ENCODE measurements at places on chromosomes 3 and 15. TPM values are rescaled to one million over a fixed set of nuclear protein-coding genes. Genes with fewer than 3 reads are reported as not detected.

The ARL14 gene
- not detected for total RNA-seq

The TMIE gene
- total RNA-seq: not detected

The MKRN2OS gene
- not detected for total RNA-seq

- DNase-seq: no peak
Measured at GRCh38 chr3:184597829-184598573, 36.4 kb downstream of the EPHB3 start.

GRCh38 chr3:186583831-186584230 lies 13.3 kb downstream of the DNAJB11 start:
- DNase-seq: no peak

The RHCG gene
- total RNA-seq: not detected

The FBXO40 gene
- total RNA-seq: not detected

The NUP210 gene
- total RNA-seq: 4.0 TPM

DNA sequence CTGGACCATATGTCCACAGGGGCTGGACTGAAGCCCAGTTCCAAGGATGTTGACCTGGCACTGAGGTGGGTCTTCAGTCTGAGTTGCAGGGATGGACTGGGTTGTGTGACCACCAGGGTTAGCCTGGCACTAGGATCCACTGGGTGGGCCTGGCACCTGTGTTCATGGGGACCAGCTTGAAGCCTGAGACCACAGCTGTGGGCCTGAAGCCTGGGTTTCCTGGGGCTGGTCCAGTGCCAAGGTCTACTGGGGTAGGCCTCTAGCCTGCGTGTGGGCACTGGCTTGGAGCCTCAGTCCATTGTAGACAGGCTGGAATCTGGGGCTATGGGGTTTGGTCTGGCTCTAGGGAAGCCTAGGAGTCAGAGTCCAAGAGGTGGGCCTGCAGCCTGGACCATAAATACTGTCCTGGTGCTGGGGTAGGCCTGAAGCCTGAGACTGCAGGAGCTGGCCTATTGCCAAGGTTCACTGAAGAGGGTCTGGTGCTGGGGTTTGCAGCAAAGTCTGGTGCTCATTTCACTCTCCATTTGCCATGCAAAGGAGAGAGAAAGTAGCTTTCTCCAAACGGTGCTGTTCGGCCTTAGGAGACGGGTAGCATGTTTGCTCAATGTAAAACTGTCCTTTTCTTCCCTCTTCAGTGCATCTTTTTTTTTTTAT lies 51.2 kb upstream of the TBC1D5 start:
- no peak for DNase-seq

DNA sequence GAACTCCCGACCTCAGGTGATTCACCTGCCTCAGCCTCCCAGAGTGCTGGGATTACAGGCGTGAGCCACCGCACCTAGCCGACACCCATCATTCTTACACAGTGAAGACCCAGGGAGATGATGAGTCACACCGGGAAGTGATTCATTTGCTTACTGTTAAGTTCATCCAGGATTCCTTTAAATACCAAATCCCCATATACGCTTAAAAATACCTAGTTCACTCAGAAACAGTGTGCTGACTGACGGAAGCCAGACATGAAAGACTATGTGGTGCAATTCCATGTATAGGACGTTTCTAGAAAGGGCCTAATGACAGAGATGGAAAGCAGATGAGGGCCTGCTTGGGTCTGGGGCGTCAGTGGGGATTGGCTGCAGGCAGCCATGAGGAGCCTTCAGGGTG lies 75.2 kb downstream of the APBA2 start:
- no peak for DNase-seq

GRCh38 chr3:47024932-47025331 lies 45.5 kb downstream of the NBEAL2 start:
- no peak for DNase-seq

DNA sequence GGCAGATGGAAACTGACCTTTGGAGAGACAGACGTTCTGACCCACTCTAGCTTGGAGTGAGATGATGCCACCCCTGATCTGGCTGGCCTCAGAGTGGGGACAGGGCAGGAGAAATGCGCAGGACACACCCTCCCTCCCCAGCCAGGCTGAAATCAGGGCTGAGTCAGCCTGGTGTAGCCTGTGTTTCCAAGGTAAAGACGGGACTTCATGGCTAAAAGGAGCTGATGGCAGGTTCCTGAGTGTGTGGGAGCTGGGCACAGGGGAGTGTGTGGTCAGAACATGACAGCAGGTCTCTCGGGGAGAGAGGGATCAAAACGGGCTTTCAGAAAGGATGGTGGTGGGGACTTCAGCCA lies 14.6 kb upstream of the POLG start:
- DNase-seq: no peak

GRCh38 chr3:189799366-189799765 lies 168.2 kb downstream of the TP63 start:
- DNase-seq: no peak

DNA sequence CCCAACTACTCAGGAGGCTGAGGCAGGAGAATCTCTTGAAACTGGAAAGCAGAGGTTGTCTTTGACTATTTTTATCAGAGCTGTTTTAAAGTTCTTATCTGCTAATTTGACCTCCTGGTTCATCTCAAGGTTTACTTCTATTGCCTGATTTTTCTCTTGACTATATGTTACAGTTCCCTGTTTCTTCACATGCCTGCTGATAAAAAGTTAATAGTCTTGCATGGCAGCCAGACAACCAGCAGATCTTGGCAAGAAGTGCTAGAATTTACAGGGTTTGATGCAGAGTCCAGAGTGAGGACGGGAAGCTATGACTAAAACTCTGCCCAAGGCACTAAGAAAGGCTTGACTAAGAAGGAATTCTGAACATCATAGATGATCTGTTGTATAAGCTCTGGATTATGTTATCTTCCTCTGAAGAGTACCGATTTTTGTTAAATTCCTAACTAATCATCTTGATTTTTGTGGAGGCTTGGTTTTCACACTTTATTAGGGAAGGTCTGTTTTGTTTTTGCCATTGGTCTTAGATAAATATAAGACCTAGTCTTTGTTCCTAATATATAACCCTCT lies 85.9 kb downstream of the CHSY1 start:
- DNase-seq: no peak

DNA sequence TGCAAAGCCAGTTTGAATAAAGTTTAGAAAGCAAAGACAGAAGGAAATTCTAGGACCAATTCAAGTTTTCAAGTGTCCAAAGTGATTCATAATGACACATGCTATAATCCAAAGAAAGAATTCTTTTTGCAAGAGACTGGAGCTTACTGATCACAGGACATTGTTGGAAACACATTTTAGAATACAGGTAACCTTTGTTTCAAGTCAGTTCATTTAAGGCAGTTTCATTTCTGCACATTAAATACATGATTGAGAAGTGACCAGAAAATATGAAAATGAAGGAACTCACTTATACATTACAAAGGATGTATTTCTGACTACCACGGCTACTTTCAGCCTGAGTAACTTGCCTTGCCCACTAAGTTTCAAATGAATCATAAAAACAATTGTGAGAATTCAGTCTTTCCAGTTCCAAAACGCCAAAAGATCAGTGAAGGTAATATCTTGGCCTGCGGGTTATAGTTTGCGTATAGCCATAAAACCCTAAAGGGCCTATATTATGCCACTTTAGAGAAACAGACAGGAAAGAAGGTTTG lies 48.7 kb downstream of the PRICKLE2 start:
- DNase-seq: no peak

DNA sequence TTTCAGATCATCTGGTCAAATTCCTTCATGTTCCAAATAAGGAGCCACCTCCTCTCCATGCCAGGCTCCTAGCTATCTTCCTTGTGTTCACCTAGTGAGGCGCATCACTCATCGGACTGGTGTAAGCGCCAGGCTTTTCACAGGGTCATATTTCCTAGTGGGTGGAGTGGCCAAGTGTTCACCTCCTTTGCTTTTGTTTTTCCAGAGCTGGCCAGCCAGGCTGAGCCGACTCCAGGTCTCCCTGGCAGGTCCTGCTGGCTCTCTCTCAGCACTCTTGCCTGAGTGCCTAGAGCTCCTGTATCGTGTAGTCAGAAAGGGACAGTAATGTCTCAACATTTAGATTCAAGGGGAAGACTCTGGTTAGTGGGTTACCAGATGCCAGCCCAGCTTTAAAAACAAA lies 31.0 kb downstream of the HEG1 start:
- DNase-seq: no peak

- DNase-seq: no peak
Measured at GRCh38 chr15:87716422-87716821, 540.1 kb downstream of the NTRK3 start.

The SEMA7A gene
- 1.2 TPM for total RNA-seq

GRCh38 chr3:122103821-122104514 lies 48.8 kb downstream of the CD86 start:
- no peak for DNase-seq

The GUCA1C gene
- not detected for total RNA-seq

- DNase-seq: no peak
Measured at GRCh38 chr3:102125197-102125993, 276.1 kb downstream of the NFKBIZ start.

DNA sequence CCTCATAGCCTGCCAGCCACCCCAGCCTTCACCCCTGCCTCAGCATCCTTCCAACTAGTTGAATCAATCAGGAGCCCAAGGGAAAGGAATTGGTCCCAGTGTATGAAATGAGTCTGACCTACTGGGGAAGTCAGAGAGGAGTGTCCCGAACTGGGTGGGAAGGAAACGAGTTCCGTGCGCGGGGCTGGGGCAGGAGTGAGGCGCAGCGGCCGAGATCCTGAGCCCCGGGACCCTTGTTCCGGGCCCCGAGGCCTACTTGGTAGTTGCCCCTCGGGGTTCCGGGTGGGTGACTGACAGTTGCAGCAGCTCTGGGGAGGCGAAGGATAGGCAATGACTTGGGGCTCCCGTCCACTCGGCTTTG lies 1.1 kb upstream of the PLCL2 start:
- no peak for DNase-seq

DNA sequence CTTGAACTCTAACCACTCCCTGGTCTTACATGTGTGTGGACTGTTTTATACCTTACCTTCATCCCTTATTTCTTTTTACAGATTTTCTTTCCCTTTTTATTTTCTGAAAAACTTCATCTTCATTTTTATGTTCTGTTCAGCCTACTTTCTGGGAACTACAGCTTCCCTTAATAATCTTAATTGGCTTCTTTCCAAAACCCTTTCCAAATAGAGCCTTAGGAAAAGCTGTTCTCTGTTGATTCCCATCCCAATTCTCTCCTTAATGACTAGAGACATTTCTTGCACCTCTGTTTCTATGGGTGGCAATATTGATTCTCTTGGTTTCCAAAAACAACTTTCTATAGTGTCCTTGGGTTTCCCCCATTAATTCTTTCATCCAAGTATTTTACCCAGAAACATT lies 134.8 kb downstream of the DUT start:
- DNase-seq: no peak

The STRA6 gene
- not detected for total RNA-seq

- DNase-seq: no peak
Measured at GRCh38 chr15:47661661-47662180, 55.6 kb upstream of the SEMA6D start.

DNA sequence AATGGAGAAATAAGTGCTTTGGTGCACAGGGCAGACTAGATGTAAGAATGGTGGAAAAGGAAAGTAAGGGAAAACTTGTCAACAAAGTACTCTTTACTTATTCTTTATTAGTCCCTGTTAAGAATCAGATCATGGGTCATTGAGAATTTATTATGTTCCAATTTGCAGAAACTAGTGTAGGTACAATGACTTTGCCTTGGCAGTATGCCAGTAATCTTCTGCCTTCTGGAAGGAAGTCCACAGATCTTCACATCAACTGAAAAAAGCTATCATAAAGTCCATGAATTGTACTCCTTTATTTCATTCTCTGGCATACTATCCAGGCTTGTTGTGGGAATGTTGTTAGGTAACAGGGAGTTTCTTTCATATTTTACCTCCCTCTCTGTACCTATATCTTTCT lies 88.2 kb upstream of the FLNB start:
- no peak for DNase-seq

The FOXB1 gene
- total RNA-seq: not detected

The FYTTD1 gene
- 44.3 TPM for total RNA-seq

The DPPA2 gene
- total RNA-seq: not detected

Measured in omental fat pad (tissue), 4 donors.